ENCODE measurements at places on chromosomes 12 and 14. TPM values are rescaled to one million over a fixed set of nuclear protein-coding genes. Genes with fewer than 3 reads are reported as not detected.

DNA sequence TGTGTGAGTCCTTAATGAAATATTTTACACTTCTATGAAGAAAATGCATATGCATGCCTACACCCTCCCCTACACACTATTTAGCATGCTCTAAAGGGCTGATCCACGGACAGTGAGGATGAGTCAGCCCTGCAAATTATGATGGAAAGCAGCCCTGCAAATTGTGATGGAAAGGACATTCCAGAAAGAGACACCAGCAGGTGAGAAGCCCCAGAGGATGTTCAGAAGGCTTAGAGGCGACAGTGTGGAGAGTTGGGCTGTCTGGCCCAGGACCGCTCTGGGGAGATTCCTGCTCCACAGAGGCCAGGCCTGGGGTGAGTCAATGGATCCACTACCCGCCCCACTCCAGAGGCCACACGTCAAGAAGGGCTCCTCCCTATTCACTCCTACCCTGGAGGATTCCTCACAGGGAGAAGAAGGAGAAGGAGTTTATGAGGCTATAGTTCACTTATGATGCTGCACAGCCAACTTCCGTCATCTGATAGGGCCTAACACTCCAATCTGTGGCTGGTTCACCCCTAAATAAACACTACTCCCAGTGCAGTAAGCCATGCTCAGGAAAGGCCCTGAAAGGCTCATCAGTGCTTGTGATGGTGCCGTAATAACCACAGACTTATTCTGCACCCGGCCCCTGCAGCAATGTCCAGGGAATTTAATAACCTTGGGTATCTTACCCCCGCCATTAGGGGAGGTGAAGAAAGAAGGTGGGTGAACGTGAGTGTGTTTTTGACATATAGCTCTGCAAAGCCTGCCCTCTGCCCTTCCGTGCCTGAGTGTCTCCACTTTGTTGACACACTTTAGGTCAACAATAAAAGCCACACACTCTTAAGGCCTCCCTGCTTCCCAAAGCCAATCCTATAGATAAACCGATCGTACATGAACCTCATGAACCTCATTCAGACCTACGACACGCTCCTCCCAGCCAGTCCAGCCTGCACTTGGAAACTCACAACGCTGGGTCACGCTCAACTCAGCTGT, 46.4 kb downstream of the CLMN start:
- no peak overlapping the region for H3K4me3 ChIP-seq
- no peaks in the 10 kb centered on the region for H3K36me3 ChIP-seq
- DNase-seq: no peak
- H3K27me3 ChIP-seq: no peaks in the 10 kb centered on the region

DNA sequence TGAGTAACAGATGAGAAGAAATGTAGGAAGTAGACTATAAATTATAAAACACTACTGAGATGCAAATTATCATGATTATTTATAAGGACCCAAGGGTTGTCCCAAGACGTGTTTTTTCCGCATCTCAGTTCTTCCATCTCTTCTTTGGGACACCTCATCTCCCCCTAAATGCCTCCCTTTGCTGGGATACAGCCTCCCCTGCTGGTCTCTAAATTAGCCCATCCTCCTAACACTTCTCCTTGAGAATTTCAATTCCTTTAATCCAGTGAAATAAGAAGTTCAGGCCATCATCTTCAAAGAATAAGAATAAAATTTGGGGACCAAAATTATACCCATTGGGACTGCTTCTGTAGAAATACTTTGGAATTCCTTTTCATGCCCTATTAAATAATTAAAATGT, 667.0 kb downstream of the BCL11B start:
- H3K4me3 ChIP-seq: no peak overlapping the region
- peaks cover 7% of the 10 kb centered on the region for H3K27me3 ChIP-seq
- no peak overlapping the region for H3K27ac ChIP-seq
- H3K36me3 ChIP-seq: no peaks in the 10 kb centered on the region
- H3K4me1 ChIP-seq: peaks cover 3% of the 10 kb centered on the region

GRCh38 chr14:84468153-84468552, 1061.8 kb upstream of the FLRT2 start:
- H3K27ac ChIP-seq: no peak overlapping the region
- H3K36me3 ChIP-seq: no peaks in the 10 kb centered on the region
- H3K4me3 ChIP-seq: no peak overlapping the region
- H3K4me1 ChIP-seq: no peaks in the 10 kb centered on the region
- DNase-seq: no peak

DNA sequence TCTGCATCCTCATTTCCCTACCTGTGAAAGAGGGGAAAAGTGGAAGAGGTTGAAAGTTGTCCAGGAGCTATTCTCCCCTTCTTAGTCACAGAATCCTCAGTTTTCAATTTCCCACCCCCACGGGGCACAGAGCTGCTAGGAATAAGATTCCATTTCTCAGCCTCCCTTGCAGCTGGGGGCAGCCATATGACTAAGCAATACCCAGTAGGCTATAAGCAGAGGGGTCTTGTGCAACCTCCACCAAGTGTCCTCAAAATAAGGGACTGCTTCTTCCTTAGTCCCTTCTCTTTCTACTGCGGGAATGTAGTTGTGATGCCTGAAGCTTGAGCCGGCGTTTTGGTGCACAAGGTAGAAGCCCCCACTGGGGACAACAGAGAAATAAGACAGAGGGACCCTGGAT, 40.9 kb downstream of the VWF start:
- no peak overlapping the region for H3K4me3 ChIP-seq
- H3K36me3 ChIP-seq: peaks cover 5% of the 10 kb centered on the region
- no peak overlapping the region for H3K27ac ChIP-seq
- peaks cover 8% of the 10 kb centered on the region for H3K27me3 ChIP-seq
- peaks cover 21% of the 10 kb centered on the region for H3K4me1 ChIP-seq

DPPA3 gene
- total RNA-seq: 0.26 TPM

GRCh38 chr12:58988643-58989344, 68.5 kb upstream of the LRIG3 start:
- no peak overlapping the region for H3K4me3 ChIP-seq
- DNase-seq: no peak
- no peak overlapping the region for H3K27ac ChIP-seq
- H3K27me3 ChIP-seq: peaks cover 1% of the 10 kb centered on the region
- H3K4me1 ChIP-seq: peaks cover 6% of the 10 kb centered on the region
- H3K36me3 ChIP-seq: peaks cover 3% of the 10 kb centered on the region

FAIM2 gene
- not detected for total RNA-seq

AKAP6 gene
- 4.4 TPM for total RNA-seq

GRCh38 chr14:44309331-44309730, 197.8 kb downstream of the FSCB start:
- no peaks in the 10 kb centered on the region for H3K27me3 ChIP-seq
- H3K4me3 ChIP-seq: no peak overlapping the region
- no peak for DNase-seq
- no peaks in the 10 kb centered on the region for H3K4me1 ChIP-seq

- H3K4me1 ChIP-seq: peaks cover 6% of the 10 kb centered on the region
- no peak for DNase-seq
- peaks cover 9% of the 10 kb centered on the region for H3K36me3 ChIP-seq
- no peak overlapping the region for H3K27ac ChIP-seq
- H3K27me3 ChIP-seq: peaks cover 2% of the 10 kb centered on the region
Measured at GRCh38 chr12:28265435-28266042, 75.3 kb downstream of the CCDC91 start.

GRCh38 chr12:79486154-79486553, 204.6 kb downstream of the PAWR start:
- no peaks in the 10 kb centered on the region for H3K36me3 ChIP-seq
- no peaks in the 10 kb centered on the region for H3K27me3 ChIP-seq
- no peak overlapping the region for H3K4me3 ChIP-seq
- no peak for DNase-seq
- no peaks in the 10 kb centered on the region for H3K4me1 ChIP-seq

FOXM1 gene
- 24.3 TPM for total RNA-seq

STAT6 gene
- 139 TPM for total RNA-seq

DNA sequence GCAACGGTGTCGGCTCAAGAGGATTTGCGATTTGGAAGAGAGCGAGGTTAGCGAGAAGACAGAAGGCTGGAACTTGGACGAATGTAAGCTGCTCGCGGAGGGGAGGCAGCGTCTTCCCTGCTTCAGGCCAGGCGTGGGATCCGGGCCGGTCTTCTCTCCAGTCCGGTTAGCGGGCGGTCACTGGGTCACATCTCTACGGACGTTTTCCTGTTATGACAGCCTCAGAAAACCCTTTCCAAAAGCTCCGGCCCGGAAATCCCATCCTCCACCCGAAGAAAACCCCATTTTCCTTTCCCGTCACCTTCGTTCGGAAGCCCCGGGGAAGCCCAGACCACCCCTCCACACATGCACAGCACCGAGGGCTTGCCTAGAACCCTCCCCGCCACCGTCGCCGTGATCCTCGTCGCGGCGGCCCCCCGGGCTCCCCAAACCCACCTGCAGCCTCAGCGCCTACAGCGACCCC, 268 bp downstream of the NDUFB1 start:
- peaks cover 5% of the 10 kb centered on the region for H3K36me3 ChIP-seq
- H3K4me3 ChIP-seq: peak overlapping the region; percentile 99
- peak overlapping the region; percentile 99 for H3K27ac ChIP-seq
- H3K4me1 ChIP-seq: peaks cover 29% of the 10 kb centered on the region
- H3K27me3 ChIP-seq: peaks cover 14% of the 10 kb centered on the region

DNA sequence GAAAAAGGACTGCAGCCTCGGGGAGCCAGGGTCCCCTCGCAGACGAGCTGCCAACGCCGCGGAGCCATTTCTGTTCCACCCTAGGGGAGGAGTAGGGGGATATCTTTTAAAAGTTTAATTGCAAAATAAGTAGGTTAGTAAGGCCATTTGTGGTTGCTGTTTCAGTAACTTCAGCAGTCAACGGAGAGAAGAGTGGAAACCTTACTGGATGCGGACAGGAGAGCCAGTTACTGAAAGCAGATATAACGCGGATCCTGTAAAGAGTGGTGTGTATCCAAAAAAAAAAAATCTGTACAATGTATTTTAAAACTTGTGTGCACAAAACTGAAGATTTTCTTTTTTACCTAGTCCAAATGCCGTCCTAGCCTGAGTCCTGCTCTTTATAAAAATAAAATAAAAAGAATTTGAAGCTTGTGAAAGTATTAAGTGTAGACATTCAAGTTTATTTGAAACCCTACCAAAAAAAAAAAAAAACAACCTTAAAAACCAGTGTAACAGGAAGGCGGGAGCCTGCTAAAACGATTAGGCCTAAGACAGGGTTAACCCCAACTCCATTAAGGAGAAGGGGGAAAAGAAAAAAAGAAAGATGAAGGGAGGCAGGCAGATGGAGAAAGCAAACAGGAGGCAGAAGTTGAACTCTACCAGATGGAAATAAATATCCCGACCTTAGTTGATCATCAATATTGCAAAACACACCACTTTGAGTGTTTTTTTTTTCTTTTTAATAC, 1.0 kb upstream of the BTG1 start:
- no peak for DNase-seq
- H3K4me1 ChIP-seq: peaks cover 31% of the 10 kb centered on the region
- peak overlapping the region; percentile 74 for H3K27ac ChIP-seq

DNA sequence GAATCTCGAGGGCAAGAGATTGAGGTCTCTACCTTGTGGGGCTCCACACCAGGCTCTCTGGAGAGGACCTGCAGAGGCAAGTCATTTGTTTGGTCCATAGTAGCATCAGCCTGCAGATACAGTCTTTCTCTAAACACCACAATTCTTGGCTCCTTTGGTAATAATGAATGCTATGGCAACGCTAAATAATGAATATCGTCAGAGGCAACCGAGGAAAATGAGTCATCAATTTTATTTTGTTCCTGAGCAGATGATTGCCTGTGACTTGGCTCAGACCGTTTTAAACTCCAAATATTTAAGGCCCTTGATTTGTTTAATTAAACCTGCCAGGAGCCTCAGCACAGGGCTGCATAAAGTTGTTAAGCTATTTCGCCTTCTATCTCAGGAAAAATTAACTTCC, 924.1 kb upstream of the TMEM132C start:
- no peak overlapping the region for H3K4me3 ChIP-seq
- H3K36me3 ChIP-seq: peaks cover 16% of the 10 kb centered on the region
- H3K27me3 ChIP-seq: peaks cover 1% of the 10 kb centered on the region
- H3K4me1 ChIP-seq: no peaks in the 10 kb centered on the region
- no peak for DNase-seq
- no peak overlapping the region for H3K27ac ChIP-seq

DNA sequence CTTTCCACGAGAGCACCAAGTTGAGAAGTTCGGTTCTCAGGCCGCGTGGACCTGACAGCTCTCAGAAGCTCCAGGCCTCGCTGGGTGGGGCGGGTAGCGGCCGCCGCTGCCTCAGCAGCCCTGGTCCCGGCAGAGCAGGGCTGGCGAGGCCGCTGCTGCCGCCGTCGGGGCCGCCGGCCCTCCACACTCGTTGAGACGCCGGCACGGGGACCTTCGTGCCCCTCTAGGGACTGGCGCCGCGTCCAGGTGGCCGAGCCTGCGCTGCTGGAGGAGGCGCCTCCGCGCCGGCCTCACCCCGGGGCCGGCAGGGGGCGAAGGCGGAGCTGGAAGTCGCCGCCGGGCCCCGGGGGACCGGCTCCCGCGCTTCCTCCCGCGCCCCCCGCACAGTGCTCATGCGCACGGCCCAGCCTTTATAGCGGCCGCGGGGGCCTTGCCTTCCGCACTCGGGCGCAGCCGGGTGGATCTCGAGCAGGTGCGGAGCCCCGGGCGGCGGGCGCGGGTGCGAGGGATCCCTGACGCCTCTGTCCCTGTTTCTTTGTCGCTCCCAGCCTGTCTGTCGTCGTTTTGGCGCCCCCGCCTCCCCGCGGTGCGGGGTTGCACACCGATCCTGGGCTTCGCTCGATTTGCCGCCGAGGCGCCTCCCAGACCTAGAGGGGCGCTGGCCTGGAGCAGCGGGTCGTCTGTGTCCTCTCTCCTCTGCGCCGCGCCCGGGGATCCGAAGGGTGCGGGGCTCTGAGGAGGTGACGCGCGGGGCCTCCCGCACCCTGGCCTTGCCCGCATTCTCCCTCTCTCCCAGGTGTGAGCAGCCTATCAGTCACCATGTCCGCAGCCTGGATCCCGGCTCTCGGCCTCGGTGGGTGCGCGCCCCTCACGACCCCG, at the start of gene COCH:
COCH (plus strand) TSS at position 440 of the 879 bp plus-strand sequence; CDS start at position 820, 380 bp downstream.
- H3K4me3 ChIP-seq: peak within 1 kb of the TSS; percentile 7
- no peak within 1 kb of the TSS for H3K27ac ChIP-seq
- H3K36me3 ChIP-seq: peaks cover 5% of the 10 kb centered on the region
- peak; percentile 52 for DNase-seq
- H3K4me1 ChIP-seq: peaks cover 12% of the 10 kb centered on the region

OR4Q2 gene
- total RNA-seq: not detected

RACGAP1 gene
- total RNA-seq: 19.5 TPM

DNA sequence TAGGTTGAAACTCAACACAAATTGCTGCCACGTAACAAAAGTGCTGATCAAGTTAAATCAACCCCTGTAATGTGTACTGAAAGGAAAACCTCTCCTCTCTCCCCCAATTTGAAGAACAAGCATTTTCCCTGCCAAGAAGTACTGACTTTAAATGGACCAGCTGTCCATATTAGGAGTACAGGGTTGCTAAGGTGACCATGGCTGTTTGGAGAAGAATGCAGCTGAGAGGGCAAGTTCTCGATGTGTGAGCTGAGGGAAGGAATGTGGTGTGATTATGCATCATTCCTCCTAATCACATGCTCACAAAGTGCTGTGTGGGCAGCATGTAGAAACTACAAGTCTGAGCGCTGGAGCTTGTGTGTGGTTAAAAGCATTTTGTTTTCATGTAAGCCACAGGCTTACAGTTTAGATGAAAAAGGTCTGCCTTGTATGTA, 50.9 kb upstream of the CCT2 start:
- peak overlapping the region; percentile 94 for H3K27ac ChIP-seq
- peaks cover 4% of the 10 kb centered on the region for H3K27me3 ChIP-seq
- no peak overlapping the region for H3K4me3 ChIP-seq
- no peaks in the 10 kb centered on the region for H3K36me3 ChIP-seq
- peak; percentile 20 for DNase-seq

Measured in endothelial cell (in vitro differentiated cells).